Colonic mucosa (tissue), 4 donors: ENCODE measurements at places on chromosomes 12 and 14. TPM values are rescaled to one million over a fixed set of nuclear protein-coding genes. Genes with fewer than 3 reads are reported as not detected.

DNA sequence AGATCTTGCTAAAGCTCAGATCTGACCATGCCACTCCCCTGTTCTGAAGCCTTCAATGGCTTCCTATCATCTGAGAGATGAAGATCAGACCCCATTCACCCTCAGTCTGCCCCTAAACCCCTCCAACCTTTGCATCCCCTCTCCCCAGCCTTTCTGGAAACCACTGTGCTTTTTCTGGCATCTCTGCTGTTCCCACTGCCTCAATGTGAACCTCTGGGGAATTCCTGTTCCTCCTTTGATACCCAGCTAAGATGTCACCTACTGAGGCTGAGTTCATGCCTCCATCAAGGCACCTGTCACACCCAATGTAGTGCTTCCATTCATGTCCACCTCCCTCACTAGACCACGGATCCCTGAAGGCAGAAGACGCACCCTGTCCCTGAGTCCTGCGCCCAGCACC is 19.3 kb downstream of the CYP46A1 start:
- DNase-seq = no peak
- no peaks in the 10 kb centered on the region for H3K36me3 ChIP-seq
- H3K27me3 ChIP-seq = no peaks in the 10 kb centered on the region
- H3K27ac ChIP-seq = no peak overlapping the region
- H3K4me1 ChIP-seq = no peaks in the 10 kb centered on the region

Gene DDN
- 0.17 TPM for total RNA-seq

DNA sequence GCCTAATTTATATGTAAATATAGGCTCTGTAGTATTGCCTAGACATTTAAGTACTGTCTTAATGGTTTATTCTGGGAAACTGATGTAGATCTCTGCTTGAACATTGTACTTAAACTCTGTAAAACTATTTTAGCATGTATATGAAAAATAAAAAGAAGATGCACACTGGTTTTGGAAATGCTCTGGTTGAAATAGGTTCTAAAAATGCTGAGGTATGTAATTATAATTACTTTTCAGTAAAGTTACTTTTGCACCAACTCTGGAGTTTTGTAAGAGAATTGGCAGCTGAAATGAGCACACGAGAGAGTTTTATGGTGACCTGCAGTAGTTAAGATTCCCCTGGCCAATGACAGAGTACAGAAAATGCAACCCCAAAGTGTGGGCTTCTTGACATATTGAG is 353.9 kb downstream of the ATP23 start:
- H3K36me3 ChIP-seq = no peaks in the 10 kb centered on the region
- no peak for DNase-seq
- no peaks in the 10 kb centered on the region for H3K27me3 ChIP-seq
- no peaks in the 10 kb centered on the region for H3K4me1 ChIP-seq
- no peak overlapping the region for H3K27ac ChIP-seq

DNA sequence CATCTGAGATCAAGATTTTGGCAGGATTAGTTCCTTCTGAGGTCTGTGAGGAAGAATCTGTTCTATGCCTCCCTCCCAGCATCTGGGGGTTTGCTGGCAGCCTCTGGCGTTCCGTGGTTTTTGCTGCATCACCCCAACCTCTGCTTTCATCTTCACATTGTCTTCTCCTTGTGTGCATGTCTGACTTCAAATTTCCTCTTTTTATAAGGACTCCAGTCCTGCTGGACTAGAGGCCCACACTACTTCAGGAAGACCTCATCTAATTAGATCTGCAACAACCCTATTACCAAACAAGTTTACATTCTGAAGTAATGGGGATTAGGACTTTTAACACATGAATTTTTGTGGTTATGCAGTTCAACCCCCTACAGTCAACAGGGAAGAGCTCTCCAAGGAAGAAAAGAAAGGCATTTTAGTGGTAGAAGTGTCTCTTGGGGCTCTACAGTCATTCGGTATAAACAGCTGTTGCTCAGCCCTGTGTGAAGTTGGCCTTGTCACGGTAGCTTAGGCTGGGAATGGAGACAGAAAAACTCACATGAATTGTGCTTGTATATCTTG is 89.7 kb downstream of the CAND1 start:
- H3K4me1 ChIP-seq = no peaks in the 10 kb centered on the region
- H3K4me3 ChIP-seq = no peak overlapping the region
- no peak for DNase-seq
- no peaks in the 10 kb centered on the region for H3K36me3 ChIP-seq

GRCh38 chr14:73276836-73277235 is 39.5 kb downstream of the PAPLN start:
- H3K27ac ChIP-seq = no peak overlapping the region
- no peaks in the 10 kb centered on the region for H3K27me3 ChIP-seq

DNA sequence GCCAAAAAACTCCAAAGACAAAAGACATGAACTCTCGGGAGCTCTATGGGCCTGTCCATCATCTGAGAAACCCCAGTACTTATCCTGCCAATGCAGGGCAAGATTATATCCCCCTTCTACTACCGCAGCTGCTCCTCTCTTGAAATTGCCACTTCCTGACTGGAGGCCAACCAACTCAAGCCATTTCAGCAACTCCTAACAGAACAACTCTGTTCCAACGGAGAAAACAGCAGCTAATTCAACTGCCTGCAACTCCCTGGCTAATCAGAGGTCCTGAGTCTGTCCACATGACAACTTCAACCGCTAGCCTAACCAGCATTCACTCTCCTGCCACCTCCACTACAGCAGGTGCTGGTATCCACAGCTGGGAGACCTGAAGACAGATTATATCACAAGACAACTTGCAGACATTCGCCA is 24.1 kb downstream of the CEP83 start:
- H3K4me1 ChIP-seq = no peaks in the 10 kb centered on the region
- H3K4me3 ChIP-seq = no peak overlapping the region
- no peak for DNase-seq
- no peaks in the 10 kb centered on the region for H3K27me3 ChIP-seq

DNA sequence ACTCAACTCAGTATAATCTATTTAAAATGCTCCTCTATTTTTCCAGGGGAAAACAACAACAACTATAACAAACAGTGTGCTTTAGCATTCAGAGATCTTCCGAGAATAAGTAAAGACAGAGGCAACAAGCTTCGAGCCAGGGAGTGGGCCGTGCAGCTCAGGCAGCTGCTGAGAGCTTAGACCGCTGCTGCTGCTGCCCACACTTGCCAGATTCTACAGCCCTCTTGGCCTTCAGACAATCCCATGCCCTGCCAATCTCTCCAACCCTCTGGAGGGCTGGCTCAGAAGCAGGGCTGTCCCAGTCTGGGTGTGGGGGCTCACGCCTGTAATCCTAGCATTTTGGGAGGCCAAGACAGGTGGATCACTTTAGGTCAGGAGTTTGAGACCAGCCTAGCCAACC is 23.4 kb upstream of the ELK3 start:
- no peak for DNase-seq
- H3K4me1 ChIP-seq = no peaks in the 10 kb centered on the region
- no peak overlapping the region for H3K4me3 ChIP-seq
- no peak overlapping the region for H3K27ac ChIP-seq
- no peaks in the 10 kb centered on the region for H3K27me3 ChIP-seq
- no peaks in the 10 kb centered on the region for H3K36me3 ChIP-seq

GRCh38 chr14:103033681-103034096 is 23.7 kb downstream of the CDC42BPB start:
- peak; percentile 75 for DNase-seq
- no peaks in the 10 kb centered on the region for H3K36me3 ChIP-seq
- peak overlapping the region; percentile 24 for H3K27ac ChIP-seq
- no peaks in the 10 kb centered on the region for H3K27me3 ChIP-seq
- peaks cover 21% of the 10 kb centered on the region for H3K4me1 ChIP-seq

- no peaks in the 10 kb centered on the region for H3K36me3 ChIP-seq
- no peak overlapping the region for H3K4me3 ChIP-seq
- no peak for DNase-seq
- H3K27me3 ChIP-seq = no peaks in the 10 kb centered on the region
- no peaks in the 10 kb centered on the region for H3K4me1 ChIP-seq
Observed at GRCh38 chr14:55955175-55955574, 163.0 kb upstream of the PELI2 start.

GRCh38 chr12:10365696-10366405 is 24.0 kb downstream of the KLRK1 start:
- DNase-seq = no peak
- H3K27ac ChIP-seq = peak overlapping the region; percentile 85
- H3K4me1 ChIP-seq = peaks cover 6% of the 10 kb centered on the region
- no peaks in the 10 kb centered on the region for H3K27me3 ChIP-seq
- no peaks in the 10 kb centered on the region for H3K36me3 ChIP-seq

DNA sequence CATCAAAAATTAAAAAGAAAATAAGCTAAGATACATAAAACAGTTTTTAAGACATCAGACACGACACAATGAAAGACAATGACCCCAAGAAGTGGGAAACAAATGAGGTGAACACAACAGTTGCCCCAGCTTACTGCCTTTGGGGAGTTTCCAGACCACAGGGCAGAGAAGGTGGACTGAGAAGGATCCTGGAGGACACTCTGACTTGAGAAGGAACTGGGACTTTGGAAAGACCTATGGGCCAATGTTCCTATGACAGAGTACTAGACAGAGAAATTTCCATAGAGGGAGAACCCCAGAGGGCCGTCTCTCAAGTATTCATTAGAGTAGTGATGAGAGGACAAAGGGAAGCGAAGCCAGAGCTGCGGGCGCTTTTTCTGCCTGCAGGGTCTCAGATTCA is 6.2 kb upstream of the OR5AU1 start:
- no peak for DNase-seq
- H3K36me3 ChIP-seq = no peaks in the 10 kb centered on the region
- H3K4me3 ChIP-seq = no peak overlapping the region
- no peaks in the 10 kb centered on the region for H3K4me1 ChIP-seq
- H3K27me3 ChIP-seq = no peaks in the 10 kb centered on the region

Gene DHRS4
- 74.4 TPM for total RNA-seq

Gene NOVA1
- total RNA-seq = 3.7 TPM

GRCh38 chr12:103690426-103690825 is 103.4 kb downstream of the STAB2 start:
- no peak for DNase-seq
- H3K4me1 ChIP-seq = no peaks in the 10 kb centered on the region
- H3K36me3 ChIP-seq = no peaks in the 10 kb centered on the region
- H3K27ac ChIP-seq = no peak overlapping the region

DNA sequence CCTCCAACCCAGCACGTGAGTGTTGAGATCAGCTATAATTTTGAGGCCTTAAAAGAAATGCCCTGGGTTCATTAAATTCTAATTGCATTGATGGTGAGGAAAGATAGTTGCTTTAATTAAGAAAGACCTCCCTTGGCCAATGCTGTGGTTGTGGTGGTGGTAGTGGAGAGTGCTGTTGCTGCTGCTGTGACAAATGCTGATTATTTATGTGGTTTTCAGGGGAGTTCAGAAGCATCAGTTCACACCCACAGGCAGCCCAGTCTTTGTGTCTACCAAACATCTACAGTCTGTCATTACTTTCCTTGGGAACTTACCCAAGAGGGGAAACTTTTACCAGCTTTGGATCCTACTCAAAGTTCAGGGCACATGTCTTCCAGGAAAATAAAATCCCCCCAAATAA is 178.4 kb upstream of the PARP11 start:
- no peak overlapping the region for H3K27ac ChIP-seq
- no peak for DNase-seq
- H3K4me3 ChIP-seq = no peak overlapping the region
- H3K4me1 ChIP-seq = no peaks in the 10 kb centered on the region

- H3K4me3 ChIP-seq = no peak overlapping the region
- H3K27me3 ChIP-seq = no peaks in the 10 kb centered on the region
- no peak for DNase-seq
- no peaks in the 10 kb centered on the region for H3K4me1 ChIP-seq
- H3K36me3 ChIP-seq = no peaks in the 10 kb centered on the region
- H3K27ac ChIP-seq = no peak overlapping the region
Observed at GRCh38 chr12:121926874-121927706, 8.7 kb downstream of the CFAP251 start.

DNA sequence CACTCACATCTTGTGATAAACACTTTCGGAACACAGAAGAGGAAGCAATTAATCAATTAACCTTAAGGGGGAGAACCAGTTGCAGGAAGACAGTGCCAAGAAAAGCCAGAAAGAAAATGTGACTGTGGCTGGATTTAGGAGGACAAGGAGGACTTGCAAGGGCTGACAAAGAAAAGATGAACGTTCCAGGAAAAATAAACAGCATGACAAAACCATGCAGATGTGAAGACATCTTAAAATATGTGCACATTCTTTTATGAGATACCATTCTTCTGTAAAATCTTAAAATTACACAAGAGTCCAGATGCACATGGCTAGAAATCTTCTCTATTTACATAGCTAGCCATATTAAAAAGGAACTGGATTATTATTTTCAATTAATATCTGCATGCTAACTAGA is 33.4 kb downstream of the KITLG start:
- no peak for DNase-seq
- H3K27ac ChIP-seq = no peak overlapping the region
- H3K4me1 ChIP-seq = no peaks in the 10 kb centered on the region
- no peaks in the 10 kb centered on the region for H3K27me3 ChIP-seq
- no peak overlapping the region for H3K4me3 ChIP-seq

DNA sequence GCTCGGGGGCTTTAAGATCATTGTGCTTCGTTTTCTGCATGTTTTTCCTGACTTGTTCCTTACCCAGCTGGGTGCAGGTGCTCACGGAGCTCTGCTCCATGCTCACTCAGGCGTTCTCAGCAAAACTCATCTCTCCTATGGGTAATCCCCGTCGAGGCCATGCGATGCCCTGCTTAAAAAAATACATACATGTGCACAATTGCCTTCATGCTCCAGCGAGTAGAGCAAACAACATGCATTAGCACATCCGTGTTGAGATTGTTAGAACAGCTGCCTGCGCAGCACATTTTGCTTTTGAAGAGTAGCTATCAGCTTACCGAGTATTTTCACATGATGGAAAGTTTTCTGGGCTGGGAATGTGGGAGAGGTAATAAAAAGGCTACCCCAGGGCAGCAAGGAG is 16.2 kb downstream of the AACS start:
- H3K4me1 ChIP-seq = no peaks in the 10 kb centered on the region
- H3K27ac ChIP-seq = no peak overlapping the region
- no peaks in the 10 kb centered on the region for H3K36me3 ChIP-seq
- no peak overlapping the region for H3K4me3 ChIP-seq

DNA sequence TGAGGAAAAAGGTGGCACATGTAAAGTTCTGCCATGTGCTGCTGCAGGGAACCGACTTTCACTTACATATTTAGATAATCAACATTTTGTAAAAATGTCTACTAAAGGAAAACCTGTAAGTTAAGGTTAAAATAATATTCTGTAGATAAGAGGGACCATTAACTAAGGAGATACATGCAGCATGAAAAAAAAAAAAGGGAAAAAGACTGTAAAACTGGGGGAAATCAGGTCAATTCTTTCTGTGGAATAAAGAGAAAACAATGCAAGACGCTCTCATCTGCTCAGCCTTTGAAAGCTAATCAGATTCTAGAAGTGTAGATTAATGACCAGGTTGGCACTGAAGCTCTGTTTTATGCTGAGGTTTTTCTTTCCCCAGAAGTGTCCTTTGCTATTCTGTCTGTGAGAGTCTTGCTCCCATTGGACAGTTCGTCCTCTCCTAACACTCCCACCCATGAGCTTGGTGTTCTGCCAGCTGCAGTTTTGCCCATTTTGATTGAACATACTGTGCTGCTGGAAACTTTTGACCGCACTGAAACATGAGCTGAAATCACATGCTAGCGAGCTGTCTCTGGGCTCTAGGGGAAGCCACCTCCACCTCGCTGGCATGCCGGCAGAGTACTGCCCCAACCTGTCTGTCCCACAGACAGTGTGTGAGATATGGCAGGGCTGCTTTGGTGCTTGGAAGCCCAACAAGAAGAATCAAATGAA is 39.7 kb downstream of the PPTC7 start:
- H3K27ac ChIP-seq = peak overlapping the region; percentile 32
- DNase-seq = peak; percentile 78
- no peaks in the 10 kb centered on the region for H3K4me1 ChIP-seq
- no peak overlapping the region for H3K4me3 ChIP-seq
- no peaks in the 10 kb centered on the region for H3K36me3 ChIP-seq
